Activated T-cell treated with anti-CD3 and anti-CD28 coated beads for 24 hours (primary cell): ENCODE measurements at places on chromosomes 2 and 18.

- no peak for DNase-seq
Measured at GRCh38 chr2:156459720-156460119, 23.5 kb downstream of the GPD2 start.

DNA sequence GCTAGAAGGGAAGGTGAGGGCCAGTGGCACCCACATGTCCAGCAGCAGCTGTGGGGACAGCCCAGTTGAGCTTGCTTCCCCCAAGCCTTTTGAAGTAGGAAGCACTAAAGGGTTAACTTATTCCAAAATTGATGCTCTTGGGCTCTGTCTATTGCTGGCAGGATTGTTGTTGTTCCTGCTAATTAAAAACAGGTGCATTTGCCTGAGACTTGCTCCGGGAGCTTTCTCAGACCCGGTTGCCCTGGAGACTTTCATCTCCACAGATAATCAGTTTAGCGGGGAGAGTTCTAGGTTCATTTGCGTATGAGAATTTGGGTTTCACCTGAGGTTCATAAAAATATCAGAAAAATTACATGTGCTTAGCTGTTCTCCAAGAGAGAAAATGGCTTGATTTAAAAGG lies 277.3 kb downstream of the LRATD1 start:
- DNase-seq: no peak

GRCh38 chr2:138853761-138854160 lies 73.6 kb upstream of the NXPH2 start:
- DNase-seq: no peak

DNA sequence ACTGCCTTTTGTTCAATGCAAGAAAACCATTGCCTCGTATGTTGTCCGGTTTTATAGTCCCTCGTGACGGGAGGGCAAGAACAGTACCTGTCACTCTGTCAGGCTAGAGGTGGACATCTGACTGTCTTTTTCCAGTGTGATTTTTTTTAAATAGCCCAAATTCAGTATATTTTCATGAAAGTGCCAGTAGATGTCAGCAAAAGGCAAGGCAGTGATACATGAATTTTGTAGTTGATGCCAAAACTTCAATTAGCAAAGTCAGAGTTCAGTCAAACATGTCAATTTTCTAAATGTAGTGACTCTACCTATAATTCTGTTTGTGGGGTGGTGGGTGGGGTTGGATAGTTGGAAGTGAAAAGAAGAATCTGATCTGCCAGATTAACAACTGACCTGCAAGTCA lies 296.0 kb upstream of the MC4R start:
- DNase-seq: no peak

- no peak for DNase-seq
Measured at GRCh38 chr2:45957533-45958227, 306.2 kb downstream of the PRKCE start.

GRCh38 chr18:35969676-35970075 lies 2.8 kb upstream of the RMP24 start:
- no peak for DNase-seq

- DNase-seq: no peak
Measured at GRCh38 chr2:214904176-214904575, 94.7 kb upstream of the BARD1 start.

DNA sequence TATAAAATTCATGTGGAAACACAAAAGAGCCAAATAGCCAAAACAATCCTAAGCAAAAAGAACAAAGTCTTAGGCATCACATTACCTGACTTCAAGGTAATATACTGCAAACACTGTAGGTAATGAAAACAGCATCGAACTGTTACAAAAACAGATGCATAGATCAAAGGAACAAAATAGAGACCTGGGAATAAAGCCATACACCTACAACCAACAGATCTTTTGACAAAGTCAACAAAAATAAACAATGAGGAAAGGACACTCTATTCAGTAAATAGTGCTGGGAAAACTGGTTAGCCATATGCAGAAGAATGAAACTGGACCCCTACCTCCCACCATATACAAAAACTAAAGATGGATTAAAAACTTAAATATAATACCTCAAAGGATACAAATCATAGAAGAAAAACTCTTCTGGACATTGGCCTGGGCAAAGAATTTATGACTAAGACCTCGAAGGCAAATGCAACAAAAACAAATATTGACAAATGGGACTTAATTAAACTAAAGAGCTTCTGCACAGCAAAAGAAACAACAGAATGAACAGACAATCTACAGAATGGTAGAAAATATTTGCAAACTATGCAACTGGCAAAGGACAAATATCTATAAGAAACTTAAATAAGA lies 218.0 kb downstream of the PHLPP1 start:
- DNase-seq: no peak

- no peak for DNase-seq
Measured at GRCh38 chr2:236986524-236987330, 99.0 kb upstream of the COPS8 start.

- DNase-seq: peak; percentile 13
Measured at GRCh38 chr2:110157153-110157793, 41.7 kb upstream of the MALL start.

GRCh38 chr2:32572737-32573136 lies 55.1 kb upstream of the TTC27 start:
- DNase-seq: no peak

DNA sequence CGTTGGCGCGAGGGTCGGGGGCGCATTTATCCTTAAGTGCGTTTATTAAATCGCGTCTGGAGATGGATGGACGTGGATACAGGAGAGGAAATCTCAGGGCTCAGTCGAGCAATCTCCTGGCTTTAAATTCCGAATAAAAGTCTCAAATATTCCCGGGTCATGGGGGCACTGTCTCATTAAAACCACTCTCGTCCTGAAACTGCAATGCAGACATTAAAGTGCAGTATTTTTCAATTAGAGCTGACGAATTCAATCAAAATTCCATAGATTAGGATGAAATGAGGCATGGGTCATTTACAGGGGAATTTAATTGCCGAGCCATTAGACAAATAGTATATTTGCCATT lies 10.7 kb upstream of the GBX2 start:
- DNase-seq: no peak

DNA sequence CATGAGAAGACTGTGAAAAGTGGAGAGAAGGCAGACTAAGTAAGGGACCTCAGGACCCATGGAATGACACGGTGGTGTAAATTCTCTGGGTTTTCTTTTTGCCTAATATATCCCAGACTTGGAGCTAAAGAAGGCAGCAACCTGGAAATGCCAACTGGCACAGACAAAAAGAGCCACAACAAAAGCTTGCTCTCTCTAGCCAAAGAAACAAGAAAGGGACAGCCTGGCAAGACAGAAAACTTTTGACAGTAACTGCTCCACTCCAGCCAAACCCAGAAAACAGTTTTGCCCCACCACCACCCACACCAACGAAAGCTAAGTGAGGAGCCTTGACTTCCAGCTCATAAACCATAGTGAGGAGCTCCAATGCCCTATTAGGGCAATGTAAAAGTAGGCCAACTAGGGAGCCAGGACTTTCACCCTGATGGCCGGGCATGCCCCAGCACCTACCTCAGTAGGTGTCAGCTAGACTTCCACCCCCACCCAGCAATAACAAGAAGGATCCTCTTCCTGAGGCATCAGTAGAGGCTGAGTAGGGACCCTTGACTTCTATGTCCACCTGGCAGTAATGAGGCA lies 35.5 kb downstream of the PELI1 start:
- no peak for DNase-seq

GRCh38 chr2:203783496-203784203 lies 77.2 kb downstream of the CD28 start:
- no peak for DNase-seq

- DNase-seq: no peak
Measured at GRCh38 chr2:107136733-107137132, 250.8 kb upstream of the ST6GAL2 start.

DNA sequence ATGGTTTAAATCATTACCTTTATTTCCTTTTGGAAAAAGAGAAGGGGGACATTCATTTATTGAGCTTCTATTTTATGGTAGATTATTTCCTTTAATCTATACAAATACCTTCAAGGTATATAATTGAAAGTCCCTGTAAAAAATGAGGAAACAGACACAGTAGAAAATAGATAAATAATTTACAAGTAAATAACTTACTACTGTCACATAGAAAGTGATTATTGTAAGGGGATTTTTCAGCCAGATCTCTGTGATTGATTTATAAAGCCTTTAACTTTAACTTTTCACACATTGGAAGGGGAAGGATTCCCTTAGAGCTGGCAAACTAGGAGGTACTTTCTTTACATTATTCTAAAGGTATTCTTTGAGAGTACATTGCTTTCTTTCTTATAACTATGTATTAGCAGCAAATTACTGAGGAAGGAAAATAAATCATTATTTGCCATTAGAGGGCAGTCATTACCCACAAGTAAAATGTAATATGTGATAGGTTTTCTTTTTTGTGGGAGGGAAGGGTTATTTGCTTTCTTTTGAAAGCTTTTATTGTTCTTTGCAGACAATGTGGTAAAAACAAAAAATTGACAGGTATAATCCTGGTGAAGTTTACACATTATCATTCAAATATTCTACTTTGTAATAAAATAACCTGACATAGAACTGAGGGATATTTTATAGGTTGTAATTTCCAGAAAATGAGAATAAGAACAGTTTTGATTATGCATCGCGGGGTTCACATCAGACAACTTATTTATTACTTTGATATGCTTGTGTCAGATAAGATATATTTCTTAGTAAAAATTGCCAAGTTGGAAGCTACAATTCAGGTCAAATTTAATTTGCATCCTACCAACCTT lies 24.8 kb upstream of the RPE start:
- DNase-seq: no peak

DNA sequence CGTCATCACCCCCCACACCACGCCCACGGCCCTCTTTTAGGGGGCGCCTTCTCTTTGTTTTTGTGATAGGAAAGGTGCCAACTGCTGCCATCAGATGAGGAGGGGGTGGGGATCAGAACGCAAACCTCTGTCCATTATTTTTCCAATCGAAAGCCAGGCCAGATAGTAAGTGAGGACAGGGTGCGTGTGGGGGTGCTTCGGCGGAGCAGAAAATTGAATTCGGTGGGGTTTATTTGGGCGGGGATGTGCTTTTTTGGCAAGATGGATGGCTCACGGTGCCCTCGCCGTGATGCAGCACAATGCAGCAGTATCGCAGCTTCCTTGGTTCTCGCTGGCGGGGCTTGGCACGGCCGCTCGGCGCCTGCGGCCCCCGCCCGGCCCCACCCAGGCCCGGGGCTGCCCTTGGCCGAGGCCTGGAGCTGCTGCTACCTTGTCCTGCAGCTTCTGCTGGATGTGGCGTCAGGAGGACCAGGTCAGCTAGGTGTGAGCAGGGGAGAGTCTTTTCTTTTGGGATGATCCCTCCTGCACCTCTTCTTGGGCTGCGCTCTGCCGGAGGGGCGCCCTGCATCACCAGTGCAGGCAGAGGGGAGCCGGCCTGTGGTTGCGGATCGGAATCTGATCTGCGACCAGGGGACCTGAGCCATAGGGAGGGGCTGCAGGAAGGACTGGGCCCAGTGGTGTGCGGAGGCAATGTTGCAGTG lies 1.3 kb downstream of the SPTBN1 start:
- DNase-seq: no peak

DNA sequence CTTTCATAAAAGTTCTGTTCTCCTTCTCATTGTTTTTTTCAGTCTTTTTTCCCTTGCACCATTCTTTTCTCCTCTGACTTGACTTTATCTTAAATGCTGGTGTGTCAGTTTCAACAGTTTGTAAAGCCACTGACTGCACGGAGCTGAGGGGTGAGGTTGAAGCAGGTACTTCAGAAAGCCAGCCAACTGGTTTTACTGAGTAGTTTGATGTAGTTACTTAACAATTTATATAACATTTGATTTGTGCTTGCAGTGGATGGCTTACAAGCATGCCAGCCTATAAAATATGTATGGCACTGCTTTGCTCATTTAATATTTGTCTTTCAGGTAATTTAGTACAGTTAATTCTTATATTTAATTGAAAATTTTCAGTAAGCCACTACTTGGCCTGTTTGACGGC lies 55.4 kb downstream of the FAM171B start:
- no peak for DNase-seq

- DNase-seq: no peak
Measured at GRCh38 chr18:49621301-49621700, 59.4 kb downstream of the LIPG start.

DNA sequence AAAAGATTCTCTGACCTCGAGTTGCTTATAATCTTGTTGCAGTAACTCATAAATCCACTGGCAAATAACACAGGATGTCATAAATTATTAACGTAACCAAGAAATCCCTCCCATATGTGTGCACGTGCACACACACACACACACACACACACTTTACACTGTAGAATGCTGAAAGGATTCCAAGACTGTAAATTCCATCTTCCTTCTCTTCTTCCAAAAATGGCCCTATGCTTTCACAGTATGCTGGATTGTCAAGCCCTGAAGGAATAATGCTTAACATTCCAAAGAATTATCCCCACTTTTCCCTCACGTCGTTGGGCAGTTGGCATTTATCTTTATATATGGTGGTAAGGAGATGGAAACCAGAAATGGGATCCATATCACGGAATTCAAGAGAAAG lies 117.5 kb upstream of the CRIM1 start:
- DNase-seq: no peak

DNA sequence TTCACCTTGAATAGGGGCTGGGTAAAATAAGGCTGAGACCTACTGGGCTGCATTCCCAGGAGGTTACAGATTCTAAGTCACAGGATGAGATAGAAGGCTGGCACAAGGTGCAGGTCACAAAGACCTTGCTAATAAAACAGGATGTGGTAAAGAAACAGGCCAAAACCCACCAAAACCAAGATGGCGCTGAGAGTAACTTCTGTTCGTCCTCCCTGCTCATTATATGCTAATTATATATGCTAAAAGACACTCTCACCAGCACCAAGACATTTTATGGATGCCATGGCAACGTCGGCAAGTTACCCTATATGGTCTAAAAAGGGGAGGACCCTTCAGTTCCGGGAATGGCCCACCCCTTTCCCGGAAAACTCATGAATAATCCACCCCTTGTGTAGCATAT lies 711.5 kb upstream of the KLHL29 start:
- DNase-seq: no peak

DNA sequence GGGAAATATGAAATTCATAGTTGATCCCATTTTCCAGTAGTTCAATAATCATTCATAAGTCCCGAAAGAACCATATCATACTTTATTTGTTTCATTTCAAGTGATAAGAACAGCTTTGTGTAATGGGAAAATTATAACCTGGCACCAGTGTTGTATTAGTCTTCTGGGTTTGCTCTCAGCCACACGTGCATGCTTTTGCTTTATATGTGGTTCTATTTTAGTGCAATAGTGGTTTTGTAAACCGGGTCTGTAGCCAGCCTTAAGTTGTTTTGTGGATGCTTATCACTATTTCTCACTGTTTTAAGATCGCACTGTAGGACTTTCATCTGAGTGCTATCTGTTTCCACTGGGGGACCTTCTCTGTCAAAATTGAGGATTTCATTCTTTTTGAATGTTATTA lies 203.8 kb downstream of the PTPRM start:
- DNase-seq: no peak
